Tibial nerve (tissue), 4 donors: ENCODE measurements at places on chromosomes 11 and 22. TPM values are rescaled to one million over a fixed set of nuclear protein-coding genes. Genes with fewer than 3 reads are reported as not detected.

- H3K27me3 ChIP-seq, result no peaks in the 10 kb centered on the region
- no peak overlapping the region for H3K27ac ChIP-seq
- no peak for DNase-seq
- peaks cover 42% of the 10 kb centered on the region for H3K4me1 ChIP-seq
- no peak overlapping the region for H3K4me3 ChIP-seq
- no peaks in the 10 kb centered on the region for H3K36me3 ChIP-seq
Measured at GRCh38 chr22:29998627-29999384, 81.5 kb upstream of the HORMAD2 start.

The OR6T1 gene
- not detected for total RNA-seq

GRCh38 chr11:71284525-71285092 is 32.2 kb upstream of the SHANK2 start:
- H3K4me1 ChIP-seq, result peaks cover 10% of the 10 kb centered on the region
- H3K4me3 ChIP-seq, result no peak overlapping the region
- no peak overlapping the region for H3K27ac ChIP-seq
- no peaks in the 10 kb centered on the region for H3K36me3 ChIP-seq

- no peaks in the 10 kb centered on the region for H3K36me3 ChIP-seq
- DNase-seq, result no peak
- peak overlapping the region; percentile 54 for H3K27ac ChIP-seq
- no peaks in the 10 kb centered on the region for H3K27me3 ChIP-seq
- no peak overlapping the region for H3K4me3 ChIP-seq
Measured at GRCh38 chr11:3022982-3023381, 30.9 kb upstream of the NAP1L4 start.

GRCh38 chr11:35802221-35802620 is 139.6 kb downstream of the TRIM44 start:
- DNase-seq, result no peak
- H3K36me3 ChIP-seq, result no peaks in the 10 kb centered on the region
- no peak overlapping the region for H3K27ac ChIP-seq
- H3K4me3 ChIP-seq, result no peak overlapping the region
- H3K27me3 ChIP-seq, result no peaks in the 10 kb centered on the region

DNA sequence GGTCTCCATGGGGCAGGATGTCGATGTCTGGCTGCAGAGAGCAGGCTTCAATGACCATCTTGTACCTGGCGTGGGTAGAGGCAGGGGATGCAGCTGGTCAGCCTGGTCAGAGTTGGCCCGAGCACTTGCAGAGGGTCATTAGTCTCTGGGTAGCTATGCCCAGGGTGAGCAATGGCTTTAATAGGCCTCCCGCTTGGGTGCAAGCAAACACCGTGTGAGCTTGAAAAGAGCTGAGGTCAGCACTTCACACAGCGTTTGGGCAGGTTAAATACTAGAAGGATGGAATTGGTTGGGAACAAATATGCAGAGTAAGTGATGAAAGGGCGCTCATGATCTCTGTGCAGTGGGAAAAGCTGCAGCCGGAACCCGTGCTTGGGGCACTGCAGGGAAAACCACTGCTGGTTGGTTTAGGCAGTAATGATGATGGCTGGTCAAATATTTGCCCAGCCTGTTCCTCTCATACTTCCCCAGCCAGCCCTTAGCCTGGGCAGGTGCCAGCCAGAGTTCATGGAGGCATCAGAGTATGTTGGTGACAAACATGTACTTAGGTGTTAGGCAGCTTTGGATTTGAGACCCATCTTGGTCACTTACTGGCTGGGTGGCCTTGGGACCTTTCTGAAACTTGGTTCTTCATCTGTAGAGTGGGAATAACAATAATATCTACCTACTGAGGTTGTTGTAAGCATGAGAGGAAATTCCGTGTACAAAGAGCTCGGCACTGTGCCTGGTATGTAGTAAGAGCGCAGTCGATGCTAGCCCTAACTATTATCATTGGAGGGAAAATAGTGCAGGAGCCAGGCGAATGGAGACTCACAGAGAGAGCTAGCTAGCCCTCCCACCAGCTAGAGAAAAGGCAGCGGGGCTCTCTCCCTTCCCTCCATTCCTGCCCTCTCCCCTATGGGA is 25.2 kb upstream of the KCNJ11 start:
- no peaks in the 10 kb centered on the region for H3K36me3 ChIP-seq
- no peak overlapping the region for H3K27ac ChIP-seq
- DNase-seq, result no peak
- no peaks in the 10 kb centered on the region for H3K27me3 ChIP-seq

The PRRG4 gene
- total RNA-seq, result 29.9 TPM

GRCh38 chr11:107732689-107733051 is 20.8 kb upstream of the SLN start:
- DNase-seq, result no peak
- no peak overlapping the region for H3K4me3 ChIP-seq
- H3K36me3 ChIP-seq, result no peaks in the 10 kb centered on the region

GRCh38 chr11:47765086-47765485 is 2.1 kb downstream of the FNBP4 start:
- no peaks in the 10 kb centered on the region for H3K27me3 ChIP-seq
- H3K27ac ChIP-seq, result peak overlapping the region; percentile 98
- H3K4me1 ChIP-seq, result peaks cover 15% of the 10 kb centered on the region
- no peak overlapping the region for H3K4me3 ChIP-seq

- no peaks in the 10 kb centered on the region for H3K27me3 ChIP-seq
- no peak for DNase-seq
- H3K4me1 ChIP-seq, result no peaks in the 10 kb centered on the region
- H3K4me3 ChIP-seq, result no peak overlapping the region
- H3K27ac ChIP-seq, result no peak overlapping the region
Measured at GRCh38 chr11:124643042-124643604, 20.5 kb downstream of the TBRG1 start.

GRCh38 chr22:19085233-19085718 is 36.9 kb downstream of the DGCR2 start:
- no peak for DNase-seq
- H3K36me3 ChIP-seq, result no peaks in the 10 kb centered on the region
- peaks cover 26% of the 10 kb centered on the region for H3K4me1 ChIP-seq
- peak overlapping the region; percentile 8 for H3K27ac ChIP-seq
- H3K4me3 ChIP-seq, result no peak overlapping the region
- no peaks in the 10 kb centered on the region for H3K27me3 ChIP-seq

The TRIM66 gene
- total RNA-seq, result 26.5 TPM

DNA sequence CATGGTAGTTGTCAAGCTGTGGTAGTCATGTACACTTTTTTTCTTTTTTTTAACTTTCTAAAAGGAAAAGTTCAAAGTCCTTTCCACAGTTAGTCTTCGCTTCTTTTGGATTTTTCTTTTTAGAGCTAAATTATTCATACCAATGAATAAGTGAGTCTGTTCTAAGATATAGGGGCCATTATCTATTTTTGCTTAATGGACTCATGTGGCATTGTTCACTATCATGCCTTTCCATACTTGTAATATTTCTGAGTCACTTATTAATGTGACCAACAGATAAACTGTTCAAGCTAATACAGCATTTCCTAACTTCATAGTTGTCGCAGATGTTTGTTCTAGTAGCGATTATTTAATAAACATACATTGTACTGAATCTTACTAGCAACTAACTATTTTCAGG is 8.0 kb upstream of the B3GNT6 start:
- no peaks in the 10 kb centered on the region for H3K36me3 ChIP-seq
- no peaks in the 10 kb centered on the region for H3K4me1 ChIP-seq
- no peak overlapping the region for H3K27ac ChIP-seq
- DNase-seq, result no peak
- peaks cover 3% of the 10 kb centered on the region for H3K27me3 ChIP-seq
